ENCODE measurements at places on chromosomes 12 and 14.

GRCh38 chr12:7075939-7076338, 15.4 kb downstream of the C1S start:
- DNase-seq = no peak

DNA sequence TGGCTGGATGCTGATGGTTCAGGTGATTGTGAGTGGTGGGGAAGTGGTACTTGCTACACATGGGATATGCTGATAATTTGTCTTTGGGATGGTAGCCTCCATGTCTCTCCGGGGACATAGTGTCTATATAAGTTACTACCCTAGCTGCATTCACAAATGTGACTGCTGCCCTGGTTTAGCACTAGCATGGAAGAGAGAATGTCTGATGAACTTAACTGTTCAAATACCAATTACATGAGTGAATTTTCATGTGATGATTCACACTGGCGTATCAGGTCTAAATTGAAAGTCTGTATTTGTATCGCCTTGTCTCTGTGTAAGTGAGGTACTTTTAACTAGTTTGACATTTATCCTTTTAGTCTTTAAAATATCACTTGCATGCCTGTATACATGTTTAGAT, 34.4 kb downstream of the ATF7IP start:
- no peak for DNase-seq

DNA sequence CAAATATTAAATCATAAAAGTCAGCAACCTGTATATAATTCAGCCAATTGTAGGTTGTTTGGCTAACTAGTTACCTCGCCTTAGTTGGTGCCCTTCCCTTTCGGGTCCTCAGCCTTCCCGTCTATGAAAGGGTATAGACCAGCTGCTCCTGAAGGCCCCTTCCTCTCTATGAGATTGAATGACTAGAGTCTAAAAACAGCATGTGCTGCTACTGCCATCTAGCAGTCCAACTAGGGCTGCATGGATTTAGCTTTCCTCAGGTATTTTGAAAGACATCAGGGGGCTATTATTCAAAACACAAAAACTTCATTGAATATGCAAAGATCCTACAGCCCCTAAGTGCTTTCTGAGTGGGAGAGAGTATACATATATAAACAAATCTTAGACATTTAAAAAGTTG, 37.0 kb upstream of the TMEM263 start:
- no peak for DNase-seq

DNA sequence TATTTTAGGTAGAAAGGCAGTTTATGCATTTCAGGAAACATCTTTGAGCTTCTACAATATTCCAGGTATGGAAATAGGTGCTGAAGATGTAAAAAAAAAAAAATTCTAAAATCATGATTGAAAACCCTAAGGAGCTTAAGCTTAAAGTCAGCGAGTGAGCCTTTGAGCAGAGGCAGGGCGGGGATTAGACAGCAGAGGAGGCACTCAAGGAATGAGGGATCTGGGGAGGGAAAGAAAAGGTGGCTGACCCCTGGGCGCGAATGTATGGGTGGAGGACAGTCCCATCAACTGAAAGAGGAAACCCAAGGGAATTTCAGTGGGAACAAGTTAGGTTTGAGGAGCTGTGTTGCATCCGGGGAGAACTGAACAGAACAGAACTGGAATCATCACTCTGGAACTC, 6.4 kb upstream of the PTMS start:
- no peak for DNase-seq

GRCh38 chr14:69270795-69271708, 11.1 kb downstream of the GALNT16 start:
- no peak for DNase-seq

GRCh38 chr12:22287776-22288621, 46.5 kb downstream of the ST8SIA1 start:
- no peak for DNase-seq

DNA sequence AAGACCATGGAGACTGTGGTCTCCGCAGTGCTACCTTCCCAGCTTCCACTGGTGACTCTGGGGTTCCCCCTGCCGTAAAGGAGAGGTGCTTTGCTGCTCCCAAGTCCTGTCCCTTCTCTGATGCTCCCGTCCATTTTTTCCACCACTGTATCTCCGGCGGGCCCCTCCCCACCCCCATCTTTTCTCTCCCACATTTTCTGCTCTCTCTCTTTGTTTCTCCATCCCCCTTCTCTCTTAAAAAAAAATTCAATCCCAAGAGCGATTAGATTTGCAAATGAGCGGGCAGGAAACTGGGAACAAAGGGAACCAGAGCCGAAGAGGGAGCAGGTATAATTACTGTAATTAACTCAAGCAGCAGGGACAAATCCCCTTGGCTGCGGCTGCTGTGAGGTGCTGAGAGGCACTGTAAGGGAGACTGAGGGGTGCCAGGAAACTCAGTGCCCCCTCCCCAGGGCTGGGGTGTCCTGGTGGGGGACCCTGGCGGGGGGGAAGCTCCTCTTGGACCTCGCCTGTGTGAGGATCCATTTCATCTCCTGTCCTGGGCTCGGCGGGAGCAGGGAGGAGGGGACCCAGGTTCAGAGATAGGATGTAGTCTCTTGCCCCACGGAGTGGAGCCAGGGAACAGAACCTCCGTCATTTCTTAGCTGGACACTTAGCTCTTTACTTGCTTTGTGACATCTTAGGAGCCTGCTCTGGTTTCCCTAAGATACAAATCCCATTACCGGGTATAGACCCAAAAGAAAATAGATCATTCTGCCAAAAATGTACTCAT, 140.4 kb upstream of the NRXN3 start:
- DNase-seq = no peak

GRCh38 chr12:78316136-78316535, 485.4 kb downstream of the NAV3 start:
- no peak for DNase-seq

DNA sequence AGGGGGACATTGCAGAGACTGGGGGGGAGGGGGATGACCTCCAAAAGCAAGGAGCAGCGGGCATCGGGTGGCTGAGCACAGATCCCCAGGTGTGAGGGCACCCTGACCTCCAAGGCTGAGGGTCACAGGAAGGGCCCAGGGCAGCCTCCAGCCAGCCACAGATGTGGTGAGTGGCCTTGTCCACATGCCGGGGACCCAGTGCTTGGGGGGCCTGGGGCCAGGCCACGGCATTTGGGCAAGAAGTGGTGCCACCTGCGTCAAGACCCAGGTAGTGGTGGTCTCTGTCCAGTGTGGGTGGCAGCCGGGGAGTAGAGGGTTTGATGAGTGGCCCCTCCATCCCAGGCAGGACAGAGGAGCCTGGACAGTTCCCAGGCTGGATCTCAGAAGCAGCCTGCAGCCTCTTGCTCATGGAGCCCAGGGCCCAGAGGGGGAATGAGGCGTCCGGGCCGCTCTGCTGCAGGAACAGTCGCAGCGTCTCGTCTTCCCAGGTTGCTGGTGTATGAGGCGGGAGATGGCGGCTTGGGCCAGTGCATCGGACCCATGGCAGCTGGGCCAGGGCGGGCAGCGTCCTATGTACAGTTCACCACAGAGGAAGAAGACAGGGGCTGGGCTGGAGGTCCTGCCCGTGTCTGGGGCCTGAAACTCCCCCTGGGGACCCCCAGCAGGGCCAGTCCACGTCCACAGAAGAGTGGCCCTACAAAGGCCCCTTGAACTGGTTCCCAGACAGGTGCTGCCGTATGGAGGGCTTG, 33.5 kb downstream of the CCNK start:
- no peak for DNase-seq

DNA sequence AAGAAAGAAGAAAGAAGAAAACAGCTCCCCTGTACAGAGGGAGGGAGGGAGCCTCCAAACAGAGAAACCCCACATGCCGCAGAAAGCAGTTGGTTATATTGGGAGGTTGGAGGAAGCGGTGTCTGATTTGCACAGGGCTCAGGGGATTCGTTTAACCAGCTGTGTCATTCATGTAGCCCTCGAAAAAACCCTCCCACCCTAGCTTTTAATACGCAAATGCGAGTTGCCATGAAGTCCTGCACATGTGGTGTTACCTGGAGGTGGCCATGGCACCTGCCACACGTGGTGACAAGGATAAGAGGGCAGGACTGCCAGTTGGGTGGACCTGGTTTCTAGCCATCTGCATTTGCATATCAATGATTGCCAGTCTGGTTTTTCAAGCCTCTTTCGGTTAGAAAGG, 40.9 kb downstream of the TMEM30B start:
- DNase-seq = no peak

DNA sequence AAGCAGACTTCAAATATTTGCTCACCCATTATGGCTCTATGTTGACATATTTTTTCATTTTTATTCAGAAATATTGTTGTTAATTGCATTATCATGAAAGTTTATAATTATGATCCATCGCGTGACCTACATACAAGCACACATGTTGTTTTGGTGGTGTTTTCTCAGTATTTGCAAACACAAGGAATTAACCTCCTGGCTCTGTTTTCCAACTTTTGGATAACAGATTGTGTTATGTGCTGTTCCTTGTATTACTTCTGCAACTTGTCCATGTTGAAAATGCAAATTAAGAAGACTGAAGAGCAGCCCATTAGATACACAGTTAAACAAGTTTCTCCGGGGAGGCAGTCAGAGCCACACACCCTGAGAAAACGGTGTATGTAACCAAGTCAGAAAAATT, 201.2 kb downstream of the SEC23A start:
- DNase-seq = no peak

DNA sequence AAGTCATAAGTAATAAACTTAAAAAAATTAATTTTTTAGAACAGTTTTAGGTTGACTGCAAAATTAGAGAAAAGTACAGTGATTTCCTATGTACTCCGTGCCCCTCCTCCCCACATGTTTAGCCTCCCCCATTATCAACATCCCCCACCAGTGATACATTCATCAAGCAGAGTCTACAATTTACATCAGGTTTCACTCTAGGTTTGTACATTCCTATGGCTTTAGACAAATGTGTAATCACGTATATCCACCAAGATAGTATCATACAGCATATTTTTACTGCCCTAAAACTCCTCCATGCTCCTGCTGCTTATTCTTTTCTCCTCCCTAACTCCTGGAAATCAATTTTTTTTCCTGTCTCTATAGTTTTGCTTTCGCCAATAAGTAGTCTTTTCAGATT, 438.7 kb downstream of the LRFN5 start:
- no peak for DNase-seq

GRCh38 chr14:53156238-53156637, 3.1 kb upstream of the DDHD1 start:
- DNase-seq = no peak
